Stimulated activated CD8-positive, alpha-beta memory T cell treated with anti-CD3 and anti-CD28 coated beads, Interleukin-2, amount 100 ng/mL, for 48 hours (primary cell): ENCODE measurements at places on chromosomes 4 and X.
A peak's percentile ranks its signal among the peaks of the same experiment; 100 is the strongest.

GRCh38 chr4:163736876-163737275, 242.4 kb downstream of the TMA16 start:
- DNase-seq: no peak

- DNase-seq: no peak
Observed at GRCh38 chrX:138690591-138690990, 20.9 kb downstream of the FGF13 start.

DNA sequence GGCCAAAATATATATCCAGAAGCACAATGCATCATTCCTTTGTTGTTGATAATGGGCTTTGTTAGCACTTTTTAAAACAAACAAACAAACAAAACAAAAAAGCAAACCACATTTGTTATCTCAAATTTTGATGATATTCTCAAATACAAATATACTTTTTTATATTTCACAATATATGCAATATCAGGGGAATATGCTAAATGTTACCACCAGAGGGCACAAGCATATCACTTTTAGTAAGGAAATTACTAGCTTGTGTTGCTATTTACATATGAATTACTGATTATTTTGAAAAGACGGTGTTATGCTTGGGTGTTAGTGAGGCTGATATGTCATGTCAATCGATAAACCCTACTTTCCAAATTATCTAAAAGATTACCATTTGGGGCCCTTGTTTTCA, 29.1 kb downstream of the RIPPLY1 start:
- no peak for DNase-seq

- peak; percentile 53 for DNase-seq
Observed at GRCh38 chrX:149871940-149872339, 9.0 kb upstream of the MAGEA8 start.

DNA sequence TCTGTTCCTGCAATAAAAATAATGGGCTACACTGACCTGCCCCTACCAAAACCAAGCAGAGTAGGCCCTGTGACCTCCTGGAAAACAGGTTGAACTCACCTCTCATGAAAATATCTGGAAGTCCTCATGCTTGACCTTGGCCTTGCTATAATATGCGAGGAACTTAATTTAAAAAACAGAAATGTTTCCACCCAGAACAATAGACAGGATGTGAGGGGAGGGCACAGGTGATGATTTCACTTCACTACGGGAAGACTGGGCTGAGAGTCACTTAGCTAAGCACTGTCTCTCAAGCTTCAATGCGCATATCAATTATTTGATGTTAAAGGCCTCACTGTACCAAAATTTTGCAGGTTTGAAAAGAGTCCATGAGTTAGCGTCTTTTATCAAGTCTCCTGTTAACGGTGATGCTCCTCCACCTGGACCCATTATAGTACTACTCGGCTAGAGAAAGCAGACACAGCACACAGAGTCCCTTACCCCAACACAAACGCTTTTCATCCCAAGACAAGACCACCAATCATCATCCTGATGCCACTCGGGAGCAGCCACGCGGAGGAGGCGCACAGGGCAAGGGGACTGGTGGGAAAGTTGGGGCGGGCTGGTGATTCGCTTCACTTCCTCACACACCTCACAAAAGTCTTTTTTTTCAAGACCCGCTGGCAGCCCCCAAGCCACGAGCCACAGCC, 25.9 kb downstream of the ZNF721 start:
- no peak for DNase-seq

- DNase-seq: no peak
Observed at GRCh38 chr4:182286931-182287330, 43.7 kb downstream of the TENM3 start.

DNA sequence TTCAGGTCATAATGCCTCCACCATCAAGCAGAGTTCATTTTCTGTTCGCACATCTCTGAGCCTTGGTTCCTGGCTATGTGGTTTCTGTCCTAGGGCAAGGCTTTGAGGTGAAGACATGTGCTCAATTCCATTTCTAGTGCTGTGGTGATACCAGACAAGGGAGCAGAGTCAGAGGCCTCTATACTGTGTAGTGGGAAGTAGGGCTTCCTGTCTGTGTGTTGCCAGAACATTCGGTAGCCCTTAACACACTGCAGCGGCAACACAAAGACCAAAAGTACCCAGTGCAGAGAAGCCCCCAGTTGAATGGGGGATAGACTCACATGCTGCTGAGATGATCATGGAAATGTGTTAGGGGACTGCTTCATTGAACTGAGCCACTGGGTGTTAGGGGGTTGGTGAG, 56.4 kb downstream of the STARD8 start:
- no peak for DNase-seq

- DNase-seq: no peak
Observed at GRCh38 chr4:120561648-120562047, 360.9 kb downstream of the PRDM5 start.

- DNase-seq: no peak
Observed at GRCh38 chr4:80060804-80061203, 12.2 kb downstream of the ANTXR2 start.

- DNase-seq: peak; percentile 40
Observed at GRCh38 chrX:24371391-24371972, 11.0 kb downstream of the SUPT20HL1 start.

GRCh38 chr4:147809211-147809610, 77.3 kb downstream of the ARHGAP10 start:
- DNase-seq: no peak

DNA sequence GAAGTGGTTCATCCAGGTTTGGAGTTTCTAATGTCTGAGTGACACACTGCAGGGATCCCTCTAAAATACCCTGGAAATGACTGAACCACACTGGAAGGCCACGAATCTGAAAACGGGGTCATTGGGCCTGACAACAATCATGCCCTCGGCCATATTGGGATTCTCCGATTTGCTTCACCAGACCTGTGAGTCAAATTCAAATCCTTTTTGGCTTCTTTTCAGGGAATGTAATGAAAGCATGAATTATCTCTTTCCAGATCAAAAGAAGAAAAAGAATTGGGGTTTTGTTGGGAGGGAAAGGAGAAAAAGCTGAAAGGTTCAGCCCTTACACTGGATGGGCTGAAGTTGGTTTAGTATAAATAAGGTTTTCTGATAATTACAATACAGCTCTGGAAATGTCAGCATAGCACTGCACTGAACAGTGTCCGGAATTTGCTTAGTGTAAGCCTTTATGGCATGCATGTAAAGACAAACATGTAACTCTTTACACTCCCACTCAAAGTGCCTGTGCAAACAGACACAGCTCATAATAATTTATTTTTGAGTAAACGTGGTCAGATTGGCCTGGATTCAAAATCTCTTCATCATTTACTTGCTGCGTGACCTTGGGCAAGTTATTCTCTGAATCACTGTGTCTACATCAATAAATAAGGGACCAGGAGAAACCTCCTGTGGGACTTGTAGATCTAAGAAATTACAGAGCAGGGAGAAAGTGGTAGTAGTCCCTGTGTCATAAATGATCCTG, 21.4 kb downstream of the CT47C1 start:
- DNase-seq: no peak

DNA sequence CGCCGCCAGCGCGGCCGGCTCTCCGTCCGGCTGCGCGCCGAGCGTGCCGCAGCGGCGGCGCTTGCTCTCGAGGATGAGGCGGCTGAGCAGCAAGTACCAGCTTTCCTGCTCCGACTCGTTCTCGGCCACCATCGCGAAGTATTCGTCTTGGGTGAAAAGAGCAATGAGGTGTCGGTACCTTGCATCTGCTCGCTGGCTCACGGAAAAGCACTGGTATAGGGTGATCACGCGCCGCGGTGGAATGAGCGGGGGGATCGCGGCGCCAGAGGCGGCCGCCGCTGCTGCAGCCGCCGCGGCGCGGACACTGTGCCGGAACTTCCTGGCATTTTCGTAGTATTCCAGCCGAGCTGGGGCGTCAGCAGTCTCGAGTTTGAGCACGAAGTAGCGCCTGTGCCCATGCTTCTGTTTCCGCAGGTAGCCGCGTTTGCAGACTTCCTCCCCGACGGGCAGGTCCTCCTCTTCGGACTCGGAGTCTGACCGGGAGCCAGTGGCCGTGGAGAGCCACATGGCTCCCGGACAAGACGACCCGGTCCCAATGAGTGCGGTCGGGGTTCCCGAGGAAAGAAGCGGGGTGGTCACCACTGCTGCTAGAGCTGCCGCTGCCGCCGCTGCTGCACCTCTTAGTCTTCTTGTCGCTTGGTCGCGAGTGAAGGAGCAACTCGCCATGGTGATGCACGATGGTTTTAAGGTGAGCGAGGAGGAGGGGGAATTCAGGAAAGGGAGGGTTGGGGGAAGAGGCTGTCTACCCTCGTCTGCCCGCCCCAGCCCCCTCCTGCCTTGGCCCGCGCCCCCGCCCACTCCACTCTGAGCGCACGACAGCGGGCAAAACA, 469 bp downstream of the IRS4 start:
- no peak for DNase-seq

- no peak for DNase-seq
Observed at GRCh38 chr4:13521047-13521446, 23.3 kb downstream of the NKX3-2 start.

DNA sequence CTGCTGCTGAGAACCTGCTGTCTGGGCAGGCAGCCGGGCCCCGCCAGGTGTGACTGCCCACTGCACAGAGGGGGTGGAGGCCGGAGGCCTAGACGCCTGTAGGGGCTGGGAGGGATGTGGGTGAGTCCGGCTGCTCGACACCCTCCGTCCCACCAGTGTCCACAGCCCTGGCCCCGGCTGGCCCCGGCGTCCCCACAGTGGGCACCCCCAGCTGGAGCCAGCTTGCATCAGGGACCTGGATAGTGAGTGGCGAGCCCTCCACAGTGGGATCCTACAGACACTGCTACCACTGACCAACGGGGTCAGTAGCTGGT, 34.7 kb upstream of the SPON2 start:
- DNase-seq: no peak

GRCh38 chr4:71608678-71609071, 175.2 kb downstream of the GC start:
- no peak for DNase-seq

DNA sequence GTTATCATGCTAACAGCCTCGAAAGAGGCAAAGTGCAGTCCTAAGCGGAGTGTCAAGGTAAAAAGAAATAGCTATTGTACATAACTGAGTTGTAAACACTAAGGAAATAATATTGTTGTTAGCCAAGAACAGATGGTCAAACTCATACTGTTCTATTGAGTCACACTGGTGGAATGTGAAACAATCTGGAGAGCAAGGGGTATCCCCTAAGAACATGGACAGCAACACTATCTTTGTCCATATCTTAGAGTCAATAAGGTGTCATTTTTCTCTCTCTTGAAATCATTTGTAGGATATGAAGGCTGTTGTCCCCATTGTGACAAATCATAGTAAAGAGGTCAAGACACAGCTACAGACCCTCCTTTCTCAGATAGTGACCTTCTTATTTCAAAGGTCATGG, 4.5 kb upstream of the PDGFC start:
- no peak for DNase-seq

DNA sequence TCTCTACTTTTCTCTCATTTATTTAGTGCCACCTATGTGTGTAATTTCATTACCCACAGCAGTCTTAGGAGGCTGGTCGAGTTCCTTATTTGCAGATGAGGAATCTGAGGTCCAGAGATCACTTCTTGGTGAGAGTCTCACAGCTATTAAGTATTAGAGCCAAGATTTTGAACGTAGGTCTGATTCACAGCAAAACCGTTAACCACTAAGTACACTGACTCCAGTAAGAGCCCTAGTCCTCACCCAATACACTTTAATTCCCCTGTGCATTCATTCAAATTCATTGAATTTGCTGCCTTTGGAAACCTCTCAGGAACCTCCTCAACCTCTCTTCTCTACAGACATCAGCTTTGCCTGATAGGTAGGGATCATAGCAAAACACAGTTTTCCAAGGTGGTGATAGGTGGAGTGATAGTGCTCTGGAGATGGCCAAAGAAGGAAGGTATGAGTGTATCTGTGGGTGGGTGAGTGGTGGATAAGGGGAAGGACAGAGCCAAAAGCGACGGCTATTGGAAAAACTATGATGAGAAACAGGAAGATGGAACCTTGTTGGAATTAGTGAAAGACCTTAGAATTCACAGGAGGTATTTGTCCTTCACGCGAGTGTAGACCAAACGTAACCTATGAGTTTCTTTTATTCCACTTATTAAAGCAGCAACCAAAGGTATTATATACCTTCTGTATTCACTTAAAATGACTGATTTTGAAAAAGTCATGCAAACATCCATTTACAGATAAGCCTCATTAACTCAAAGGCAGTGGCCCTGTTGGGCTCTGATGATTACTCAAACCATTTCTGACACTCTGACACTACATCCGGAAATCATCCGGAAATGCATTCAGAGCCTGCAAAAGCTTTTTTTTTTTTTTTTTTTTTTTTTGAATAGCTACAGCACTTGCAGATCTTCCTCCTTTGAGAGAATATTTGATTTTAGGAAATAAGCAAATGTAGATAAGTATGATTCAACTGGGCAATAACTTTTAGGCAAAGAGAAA, 6.3 kb downstream of the FMR1 start:
- DNase-seq: no peak

DNA sequence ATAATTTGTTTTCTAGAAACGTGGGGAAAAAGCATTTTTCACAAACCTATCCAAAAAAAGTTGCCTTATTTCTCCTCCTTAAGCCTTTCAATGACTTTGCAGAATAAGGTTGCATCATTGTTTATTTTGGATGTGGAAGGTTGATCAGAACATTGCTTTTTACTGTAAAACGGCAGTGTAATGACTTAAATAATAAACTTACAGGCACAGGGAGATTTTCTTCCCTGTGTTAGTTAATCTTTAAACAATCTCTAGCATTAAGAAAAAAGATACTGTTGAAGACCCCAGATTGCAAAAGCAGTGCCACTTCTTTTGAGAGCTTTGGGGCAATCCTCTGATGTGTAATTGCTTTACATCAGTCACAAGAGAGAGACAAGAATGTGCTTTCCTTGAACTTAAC, 153.4 kb downstream of the ARX start:
- DNase-seq: no peak

GRCh38 chr4:98802770-98803198, 126.1 kb downstream of the EIF4E start:
- no peak for DNase-seq

DNA sequence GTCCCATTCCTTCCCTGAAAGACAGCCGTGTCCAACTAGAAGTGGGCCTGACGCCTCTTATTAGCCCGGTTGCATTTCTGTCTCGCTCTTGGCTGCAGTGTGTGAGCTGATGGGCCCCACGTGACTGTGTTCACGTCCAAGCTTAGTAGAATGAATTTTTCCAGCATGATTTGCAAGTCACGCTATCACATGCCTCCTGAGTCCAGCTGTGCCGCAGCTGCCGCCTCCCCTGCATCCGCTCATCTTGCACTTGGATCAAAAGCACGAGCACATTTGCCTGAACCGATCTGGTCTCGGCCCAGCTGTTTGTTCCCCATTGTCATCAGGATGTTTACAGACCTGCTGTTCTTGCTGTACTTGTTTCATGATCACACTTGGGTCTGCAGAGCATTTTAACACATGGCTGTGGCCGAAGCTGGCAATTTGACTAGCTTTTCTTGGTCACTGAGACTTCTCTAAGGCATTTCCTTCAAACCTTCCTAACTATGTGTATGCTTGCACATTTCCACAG, 126.5 kb downstream of the KIT start:
- no peak for DNase-seq

- no peak for DNase-seq
Observed at GRCh38 chrX:102958794-102959193, 21.7 kb downstream of the RAB40AL start.

GRCh38 chr4:164116286-164116685, 621.8 kb downstream of the TMA16 start:
- DNase-seq: no peak
